ENCODE measurements at places on chromosomes 11 and 22.
A peak's percentile ranks its signal among the peaks of the same experiment; 100 is the strongest.

GRCh38 chr11:103749158-103749557 is 287.3 kb upstream of the DDI1 start:
- no peak for DNase-seq

DNA sequence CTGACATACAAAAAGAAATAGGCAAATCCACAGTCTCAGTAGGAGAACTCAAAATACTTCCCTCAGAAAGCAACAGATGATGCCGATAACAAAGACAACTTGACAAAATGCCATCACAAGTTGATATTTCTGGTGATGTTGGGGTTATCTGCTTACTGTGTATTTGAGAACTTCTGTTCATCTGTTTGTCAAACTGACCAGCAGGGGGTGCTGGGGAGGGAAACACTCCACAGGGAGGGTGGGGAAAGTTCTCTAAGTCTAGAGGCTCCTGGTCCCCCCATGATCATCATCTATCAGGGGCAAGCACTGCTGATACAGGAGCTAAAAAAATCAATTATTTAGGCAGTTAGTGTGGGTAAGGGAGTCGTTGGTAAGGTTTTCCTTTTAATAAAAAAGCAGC is 19.2 kb downstream of the GLYATL1 start:
- peak; percentile 21 for DNase-seq

DNA sequence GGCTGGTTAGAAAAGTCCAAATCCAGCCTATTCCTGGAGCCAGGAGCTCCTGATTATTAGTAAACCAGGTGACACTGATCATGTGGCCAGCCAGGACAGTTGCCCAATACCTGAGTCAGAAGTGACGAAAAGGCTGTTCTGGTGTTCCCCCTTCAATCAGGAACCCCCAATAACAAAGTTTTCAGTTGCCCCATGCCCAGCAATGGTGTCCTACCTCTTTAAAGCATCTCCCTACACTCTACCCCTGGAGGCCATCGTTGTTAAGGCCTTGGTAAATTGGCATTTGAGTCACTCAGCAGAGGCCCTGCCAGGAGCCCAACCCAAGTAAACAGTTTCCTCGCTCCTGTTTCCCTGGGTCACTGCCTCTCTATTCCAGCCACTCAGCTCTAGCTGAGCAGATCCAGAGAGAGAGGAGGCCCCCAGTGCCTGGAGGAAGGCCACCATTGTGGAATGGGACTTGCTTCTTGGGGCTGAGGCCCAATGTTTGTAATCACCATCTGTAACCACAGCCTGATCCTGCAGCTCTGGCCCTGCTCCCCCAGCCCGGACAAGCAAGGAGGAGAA is 25.0 kb downstream of the ARHGAP1 start:
- no peak for DNase-seq

DNA sequence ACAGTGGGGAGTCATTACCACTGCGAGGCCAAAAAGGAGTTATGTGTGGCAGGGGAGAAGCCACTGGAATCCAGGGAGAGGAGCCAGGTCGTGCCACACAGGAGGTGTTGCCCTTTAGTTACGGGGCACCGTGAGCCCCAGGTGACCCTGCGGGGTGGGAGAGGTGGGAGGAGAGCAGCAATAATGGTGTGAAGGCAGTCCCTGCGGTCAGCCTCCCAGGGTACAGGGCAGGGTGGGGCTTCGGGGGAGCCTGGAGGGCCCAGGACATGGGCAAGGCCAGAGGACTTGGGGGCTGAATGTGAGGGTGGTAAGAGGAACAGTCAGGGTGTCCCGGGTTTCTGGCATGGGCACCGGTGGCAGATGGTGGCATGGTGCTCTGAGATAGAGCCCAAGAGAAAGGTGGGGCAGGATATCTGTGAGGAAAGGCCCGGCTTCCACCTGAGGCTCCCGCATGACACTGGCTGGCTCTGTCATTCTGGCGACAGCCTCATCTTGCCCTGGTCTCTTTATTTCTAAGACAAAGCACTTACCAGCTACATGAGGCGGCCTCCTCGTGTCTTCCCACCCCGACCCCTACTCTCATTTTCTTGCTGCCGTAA is 82.6 kb upstream of the LMO1 start:
- DNase-seq = no peak

GRCh38 chr11:78020246-78020645 is 2.8 kb downstream of the KCTD14 start:
- no peak for DNase-seq

- no peak for DNase-seq
These were observed 60.4 kb downstream of the TRAF6 start for GRCh38 chr11:36449561-36450096.

DNA sequence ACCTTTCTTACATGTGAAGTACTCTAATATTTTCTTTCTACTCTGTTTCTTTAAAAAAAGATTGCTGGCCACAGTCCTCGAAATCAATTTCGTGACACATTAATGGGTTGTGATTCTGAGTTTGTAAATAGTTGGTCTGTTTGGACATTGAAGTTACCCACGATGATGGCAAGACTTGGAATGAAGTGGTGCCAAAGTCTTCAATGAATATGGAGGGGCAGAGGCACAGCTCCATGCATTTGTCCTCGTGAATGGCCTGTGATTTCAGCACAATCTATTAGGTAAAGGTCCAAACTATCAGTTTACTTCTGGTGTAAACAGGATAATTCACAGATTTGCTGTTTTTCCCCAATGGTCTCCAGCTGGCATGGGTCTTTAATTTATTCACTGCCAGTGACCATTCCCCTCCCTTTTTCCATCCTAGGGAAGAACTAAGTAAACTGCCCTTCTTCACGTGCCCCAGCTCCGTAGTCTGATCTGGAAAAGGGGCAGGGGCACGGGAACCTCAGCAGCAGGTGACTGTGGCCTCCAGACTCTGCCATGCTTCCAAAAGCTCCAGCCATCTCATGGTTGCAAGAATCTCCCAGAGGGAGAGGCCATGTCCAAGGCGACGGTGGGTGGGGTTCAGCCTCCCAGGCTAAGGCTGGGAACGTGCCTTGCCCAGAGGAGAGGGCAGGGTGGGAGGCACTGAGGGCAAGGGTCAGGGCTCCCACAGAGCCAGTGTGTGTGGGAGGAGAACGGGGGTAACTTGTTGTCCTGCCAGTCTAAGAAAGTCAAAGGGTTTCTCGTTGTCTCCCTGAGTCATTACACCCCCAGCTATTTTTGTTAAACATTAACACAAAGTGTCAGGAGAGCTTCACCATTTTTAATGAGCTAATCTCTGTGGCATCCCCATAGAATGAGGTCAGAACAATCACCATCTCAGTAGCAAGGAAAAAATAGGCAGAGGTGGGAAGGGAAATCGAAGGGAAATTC is 16.9 kb upstream of the PEX26 start:
- DNase-seq = no peak

GRCh38 chr11:105754260-105754659 is 144.4 kb downstream of the GRIA4 start:
- no peak for DNase-seq

DNA sequence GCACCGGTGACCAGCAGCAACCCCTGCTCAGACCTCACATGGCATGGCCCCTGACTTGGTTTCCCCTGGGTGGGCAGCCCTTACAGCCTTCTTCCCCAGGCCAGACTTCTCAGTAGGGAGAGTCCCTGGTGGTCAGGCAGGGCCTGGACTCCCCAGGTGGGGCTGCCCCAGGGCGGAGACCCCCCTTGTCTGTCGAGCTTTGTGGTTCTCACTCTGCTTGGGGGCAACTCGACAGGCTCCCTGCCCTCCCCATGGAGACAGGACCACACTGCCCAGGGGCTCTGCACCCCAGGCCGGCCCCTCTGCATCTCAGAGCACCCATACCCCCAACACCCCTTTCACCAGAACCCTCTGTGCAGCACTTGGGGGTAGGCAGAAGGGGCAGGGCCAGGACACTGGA is 87.7 kb downstream of the MORC2 start:
- DNase-seq = no peak

- DNase-seq = no peak
These were observed 915 bp upstream of the OSBP start for GRCh38 chr11:59616396-59616982.

GRCh38 chr11:124799348-124800225 is 619 bp downstream of the MSANTD2 start:
- DNase-seq = peak; percentile 42

DNA sequence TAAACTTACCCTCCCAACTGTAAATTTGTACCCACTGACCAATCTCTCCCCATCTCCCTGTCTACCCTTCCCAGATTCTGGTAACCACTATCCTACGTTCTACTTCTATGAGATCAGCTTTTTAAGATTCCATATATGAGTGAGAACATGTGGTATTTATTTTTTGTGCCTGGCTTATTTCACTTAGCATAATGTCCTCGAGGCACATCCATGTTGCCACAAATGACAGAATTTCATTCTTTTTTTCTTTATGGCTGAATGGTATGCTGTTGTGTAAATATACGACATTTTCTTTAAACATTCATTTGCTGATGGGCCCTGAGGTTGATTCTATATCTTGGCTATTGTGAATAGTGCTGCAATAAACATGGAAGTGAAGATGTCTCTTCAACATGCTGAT is 74.7 kb upstream of the RRM1 start:
- no peak for DNase-seq

- DNase-seq = no peak
These were observed 7.7 kb downstream of the CAT start for GRCh38 chr11:34446386-34446785.

DNA sequence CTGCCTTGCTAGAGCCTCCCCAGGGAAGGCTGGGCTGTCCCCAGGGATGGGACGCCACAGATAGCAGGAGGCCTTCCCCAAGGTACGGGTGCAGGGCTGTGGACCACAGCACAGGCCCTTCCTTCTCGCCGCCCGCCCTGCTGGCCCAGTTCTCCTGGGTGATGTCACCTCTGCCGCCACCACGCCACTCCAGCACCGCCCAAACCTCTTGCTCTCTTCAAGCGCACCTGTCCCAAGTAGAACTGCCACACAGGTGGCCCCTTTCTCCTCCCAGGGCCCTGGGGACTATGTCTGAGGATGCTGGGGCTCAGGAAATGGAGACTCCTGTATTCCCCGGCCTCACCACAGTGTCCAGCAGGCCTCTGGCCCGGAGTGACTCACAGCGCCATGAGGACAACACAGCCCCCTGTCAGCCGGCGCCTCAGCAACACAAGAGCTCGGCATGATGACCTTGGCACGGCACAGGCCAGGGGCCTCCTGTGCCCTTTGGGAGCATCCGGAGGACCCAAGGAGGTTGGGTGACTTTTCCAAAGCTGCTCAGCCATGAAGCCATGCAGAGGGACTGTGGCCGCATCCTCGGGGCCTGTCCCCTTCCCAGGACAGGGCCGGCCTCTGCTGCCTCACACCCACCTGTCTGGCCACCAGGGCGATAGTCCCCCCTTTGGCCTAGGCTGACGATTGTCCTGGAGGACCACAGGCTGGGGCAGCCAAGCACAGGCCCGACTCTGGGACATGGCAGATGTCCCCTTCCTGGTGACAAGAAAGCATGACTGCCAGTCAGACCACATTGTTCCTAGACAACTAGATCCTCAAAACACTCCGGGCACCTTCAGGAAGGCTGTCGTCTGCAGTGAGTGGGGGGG is 1023.5 kb downstream of the BRD1 start:
- DNase-seq = no peak

- DNase-seq = no peak
These were observed 525.5 kb downstream of the SOX6 start for GRCh38 chr11:15830741-15831428.
